ENCODE measurements at places on chromosomes 6 and 20.
A peak's percentile ranks its signal among the peaks of the same experiment; 100 is the strongest.

DNA sequence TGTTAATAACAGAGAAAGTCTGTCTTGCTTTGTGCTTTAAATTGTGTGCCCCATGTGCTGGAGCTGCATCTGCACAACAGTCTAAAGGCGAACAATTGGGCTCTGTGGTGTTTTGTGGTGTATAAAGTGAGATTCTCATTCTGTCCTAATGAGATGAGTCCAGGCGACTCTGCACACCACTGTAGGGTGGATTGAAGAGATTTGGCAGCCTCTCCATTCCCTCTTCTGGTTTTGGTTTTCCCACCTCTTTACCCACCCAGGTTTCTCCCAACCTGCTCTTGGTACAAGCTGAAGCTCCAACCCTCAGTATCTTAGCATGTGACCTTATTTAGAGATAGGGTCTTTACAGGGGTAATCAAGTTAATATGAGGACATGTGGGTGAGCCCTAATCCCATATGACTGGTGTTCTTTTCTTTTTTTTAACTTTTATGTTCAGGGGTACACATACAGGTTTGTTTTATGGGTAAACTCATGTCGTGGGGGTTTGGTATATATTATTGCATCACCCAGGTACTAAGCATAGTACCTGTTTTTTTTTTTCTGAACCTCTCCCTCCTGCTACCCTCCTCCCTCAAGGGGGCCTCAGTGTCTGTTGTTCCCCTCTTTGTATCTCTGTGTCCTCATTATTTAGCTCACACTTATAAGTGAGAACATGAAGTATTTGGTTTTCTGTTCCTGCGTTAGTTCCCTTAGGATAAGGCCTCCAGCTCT, 217.6 kb upstream of the DTNBP1 start:
- no peaks in the 10 kb centered on the region for H3K4me1 ChIP-seq
- no peak overlapping the region for H3K27ac ChIP-seq

- peaks cover 12% of the 10 kb centered on the region for H3K36me3 ChIP-seq
- H3K4me3 ChIP-seq, result no peak overlapping the region
- H3K27ac ChIP-seq, result no peak overlapping the region
- peaks cover 29% of the 10 kb centered on the region for H3K4me1 ChIP-seq
- no peak for DNase-seq
These were observed 146.1 kb upstream of the AKAP12 start for GRCh38 chr6:151093706-151094105.

- no peak for DNase-seq
- no peak overlapping the region for H3K4me3 ChIP-seq
- peaks cover 33% of the 10 kb centered on the region for H3K4me1 ChIP-seq
- no peak overlapping the region for H3K27ac ChIP-seq
- H3K27me3 ChIP-seq, result no peaks in the 10 kb centered on the region
These were observed 52.2 kb downstream of the LYRM4 start for GRCh38 chr6:5208471-5208971.

DNA sequence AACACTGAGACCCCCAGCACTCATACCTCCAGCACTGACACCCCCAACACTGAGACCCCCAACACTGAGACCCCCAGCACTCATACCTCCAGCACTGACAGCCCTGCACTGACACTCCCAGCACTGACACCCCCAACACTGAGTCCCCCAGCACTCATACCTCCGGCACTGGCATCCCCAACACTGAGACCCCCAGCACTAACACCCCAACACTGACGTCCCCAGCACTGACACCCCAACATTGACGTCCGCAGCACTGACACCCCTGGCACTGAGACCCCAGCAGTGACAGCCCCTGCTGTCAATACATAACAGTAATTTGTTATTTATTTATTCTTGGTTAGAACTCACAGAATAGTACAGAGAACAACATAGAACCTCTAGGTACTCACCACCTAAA, 58.0 kb downstream of the ERMARD start:
- H3K4me3 ChIP-seq, result no peak overlapping the region
- no peak overlapping the region for H3K27ac ChIP-seq
- H3K36me3 ChIP-seq, result no peaks in the 10 kb centered on the region
- no peak for DNase-seq

GRCh38 chr6:22682979-22683378, 113.6 kb downstream of the HDGFL1 start:
- DNase-seq, result no peak
- no peaks in the 10 kb centered on the region for H3K36me3 ChIP-seq
- no peak overlapping the region for H3K27ac ChIP-seq
- no peaks in the 10 kb centered on the region for H3K27me3 ChIP-seq

DNA sequence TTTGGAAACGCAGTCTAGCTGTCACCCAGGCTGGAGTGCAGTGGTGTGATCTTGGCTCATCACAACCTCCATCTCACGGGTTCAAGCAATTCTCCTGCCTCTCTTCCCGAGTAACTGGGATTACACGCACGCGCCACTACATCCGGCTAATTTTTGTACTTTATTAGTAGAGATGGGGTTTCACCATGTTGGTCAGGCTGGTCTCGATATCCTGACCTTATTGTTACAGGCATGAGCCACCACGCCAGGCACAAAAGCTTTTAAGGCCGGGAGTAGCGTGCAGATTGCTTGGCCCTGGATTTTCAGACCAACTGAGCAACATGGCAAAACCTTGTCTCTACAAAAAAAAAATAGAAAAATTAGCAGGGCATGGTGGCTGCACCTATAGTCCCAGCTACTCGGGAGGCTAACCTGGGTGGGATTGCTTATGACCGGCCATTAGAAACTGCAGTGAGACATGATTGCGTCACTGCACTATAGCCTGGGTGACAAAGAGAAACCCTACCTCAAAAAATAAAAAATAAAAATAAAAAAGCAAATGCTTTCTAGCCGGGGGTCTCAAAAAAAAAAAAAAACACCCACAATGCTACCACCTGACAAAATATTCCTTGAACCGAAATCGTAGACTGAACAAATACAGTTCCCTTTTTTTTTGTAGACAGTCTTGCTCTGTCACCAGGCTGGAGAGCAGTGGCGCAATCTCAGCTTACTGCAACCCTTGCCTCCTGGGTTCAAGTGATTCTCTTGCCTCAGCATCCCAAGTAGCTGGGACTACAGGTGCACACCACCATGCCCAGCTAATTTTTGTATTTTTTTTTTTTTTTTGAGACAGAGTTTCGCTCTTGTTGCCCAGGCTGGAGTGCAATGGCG, 15.0 kb downstream of the RBM39 start:
- no peak overlapping the region for H3K27ac ChIP-seq
- peaks cover 92% of the 10 kb centered on the region for H3K36me3 ChIP-seq
- no peaks in the 10 kb centered on the region for H3K27me3 ChIP-seq
- H3K4me1 ChIP-seq, result peaks cover 15% of the 10 kb centered on the region

DNA sequence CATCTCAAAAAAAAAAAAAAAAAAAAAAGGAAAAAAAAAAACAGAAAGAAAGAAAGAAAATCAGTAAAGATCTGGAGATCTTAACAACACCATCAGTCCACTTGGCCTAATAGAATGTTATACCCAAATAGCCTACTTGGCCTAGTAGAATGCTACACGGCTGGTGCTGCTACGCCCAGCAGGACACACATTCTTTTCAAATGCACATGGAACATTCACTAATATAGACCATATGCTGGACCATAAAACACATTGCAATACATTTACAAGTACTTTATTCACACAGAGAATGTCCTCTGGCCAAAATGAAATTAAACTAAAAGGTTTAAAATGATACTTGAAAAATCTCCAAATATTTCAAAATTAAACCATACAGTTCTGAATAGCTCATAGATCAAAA, 80.0 kb upstream of the TNFAIP3 start:
- DNase-seq, result no peak
- no peaks in the 10 kb centered on the region for H3K36me3 ChIP-seq
- H3K4me1 ChIP-seq, result peaks cover 53% of the 10 kb centered on the region
- no peak overlapping the region for H3K27ac ChIP-seq
- no peak overlapping the region for H3K4me3 ChIP-seq
- H3K27me3 ChIP-seq, result no peaks in the 10 kb centered on the region

- H3K4me1 ChIP-seq, result peaks cover 16% of the 10 kb centered on the region
- peaks cover 2% of the 10 kb centered on the region for H3K36me3 ChIP-seq
These were observed 39.9 kb upstream of the TBC1D7 start for GRCh38 chr6:13368079-13368730.

DNA sequence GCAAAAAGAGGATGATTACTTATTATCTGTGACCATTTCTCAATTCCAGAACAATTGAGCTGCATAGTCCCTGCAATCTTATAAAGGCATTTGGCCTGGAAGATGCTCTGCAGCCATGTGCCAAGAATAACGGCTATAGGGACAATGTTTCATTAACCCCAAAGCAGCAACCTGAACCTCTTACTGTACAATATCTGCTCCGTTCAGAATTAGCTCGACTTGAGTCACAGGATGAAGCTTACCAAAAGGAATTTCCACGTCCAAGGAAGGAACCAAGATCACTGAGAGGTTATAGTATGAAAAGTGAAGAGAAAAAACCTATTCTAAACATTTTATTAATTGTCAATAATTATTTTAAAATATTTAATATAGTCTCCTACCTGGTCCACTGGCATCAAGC, 167.3 kb upstream of the GMDS start:
- H3K4me1 ChIP-seq, result no peaks in the 10 kb centered on the region
- H3K27me3 ChIP-seq, result no peaks in the 10 kb centered on the region
- no peak overlapping the region for H3K27ac ChIP-seq
- DNase-seq, result no peak
- no peaks in the 10 kb centered on the region for H3K36me3 ChIP-seq

DNA sequence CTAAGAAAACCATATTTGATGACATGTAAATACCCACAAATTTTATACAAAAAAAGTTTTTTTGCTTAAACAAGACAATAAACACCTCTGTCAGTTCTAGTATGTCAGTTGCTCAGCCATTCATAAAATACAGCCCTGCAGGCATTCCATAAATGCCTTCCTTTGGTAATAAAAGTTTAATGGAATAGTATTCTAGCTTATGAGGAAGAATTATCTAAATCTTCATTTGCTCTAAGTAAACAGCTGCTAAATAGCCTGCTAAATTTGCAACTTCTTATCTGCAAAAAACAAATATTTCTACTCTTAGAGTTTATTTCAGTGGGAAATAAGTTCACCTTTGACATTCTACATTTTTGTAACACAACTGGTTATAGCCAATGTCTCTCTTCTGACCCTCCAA, 108.8 kb downstream of the SMLR1 start:
- H3K27me3 ChIP-seq, result no peaks in the 10 kb centered on the region
- no peaks in the 10 kb centered on the region for H3K36me3 ChIP-seq
- peak overlapping the region; percentile 75 for H3K27ac ChIP-seq
- DNase-seq, result no peak
- no peak overlapping the region for H3K4me3 ChIP-seq

DNA sequence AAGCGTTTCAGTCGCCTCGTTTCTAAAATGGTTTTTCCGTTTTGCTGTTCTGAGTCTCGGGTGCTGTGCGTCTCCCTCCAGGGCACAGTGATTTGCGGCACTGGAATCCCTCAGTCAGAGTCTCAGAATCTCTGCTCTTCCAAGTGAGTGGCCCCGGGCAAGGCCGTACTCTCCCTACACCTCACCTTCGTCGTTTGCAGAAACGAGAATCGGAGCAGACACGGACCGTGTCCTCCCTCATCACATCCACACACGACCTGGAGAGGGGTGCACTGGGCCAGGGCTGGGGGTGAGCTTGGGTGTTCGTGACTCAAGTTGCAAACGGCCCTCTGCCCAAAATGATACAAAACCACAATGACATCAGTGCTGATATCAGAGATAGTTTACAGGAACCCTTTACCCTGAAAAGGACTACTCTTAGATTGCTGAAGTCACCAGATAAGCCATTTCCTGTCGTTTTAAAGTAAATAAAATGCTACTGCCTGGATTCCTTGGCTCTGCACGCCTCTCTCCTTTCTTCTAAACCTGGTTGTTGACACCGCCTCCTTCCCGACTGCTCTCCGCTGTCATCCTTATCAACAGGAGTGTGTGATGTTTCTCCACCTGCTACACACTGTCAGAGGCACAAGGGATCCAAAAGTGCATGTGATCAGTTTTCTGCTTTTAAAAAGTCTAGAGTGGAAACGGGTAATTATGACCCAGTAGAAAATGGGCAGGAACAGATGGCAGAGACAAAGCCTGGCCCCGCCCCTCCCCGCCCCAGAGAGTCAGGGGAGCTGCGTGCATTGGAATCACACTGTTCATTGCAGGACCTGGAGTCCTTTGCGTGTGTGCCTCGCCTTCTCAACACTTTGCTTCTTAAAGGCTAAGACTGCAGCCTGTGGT, 38.4 kb downstream of the KIF25 start:
- peak overlapping the region; percentile 44 for H3K4me3 ChIP-seq
- DNase-seq, result no peak
- H3K27me3 ChIP-seq, result peaks cover 55% of the 10 kb centered on the region
- no peak overlapping the region for H3K27ac ChIP-seq
- H3K4me1 ChIP-seq, result peaks cover 24% of the 10 kb centered on the region

- no peaks in the 10 kb centered on the region for H3K27me3 ChIP-seq
- H3K4me1 ChIP-seq, result peaks cover 58% of the 10 kb centered on the region
These were observed 80.8 kb downstream of the MKKS start for GRCh38 chr20:10352934-10353824.

DNA sequence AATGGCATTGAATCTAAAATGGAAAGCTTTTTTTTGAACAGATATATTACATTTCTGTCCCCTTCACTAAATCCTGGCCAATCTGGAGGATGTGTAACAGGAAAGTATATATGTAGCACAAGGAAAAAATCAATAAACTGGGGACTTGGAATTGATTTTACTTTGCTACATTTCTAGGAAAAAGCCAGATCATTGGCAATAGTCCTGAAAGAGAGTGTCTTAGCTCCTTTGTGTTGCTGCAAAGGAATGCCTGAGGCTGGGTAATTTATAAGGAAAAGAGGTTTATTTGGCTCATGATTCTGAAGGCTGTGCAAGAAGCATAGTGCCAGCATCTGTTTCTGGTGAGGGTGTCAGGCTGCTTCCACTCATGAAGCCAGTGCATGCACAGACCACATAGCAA, 574.9 kb downstream of the HTR1B start:
- H3K27ac ChIP-seq, result no peak overlapping the region
- H3K4me3 ChIP-seq, result no peak overlapping the region
- no peak for DNase-seq
- no peaks in the 10 kb centered on the region for H3K36me3 ChIP-seq

DNA sequence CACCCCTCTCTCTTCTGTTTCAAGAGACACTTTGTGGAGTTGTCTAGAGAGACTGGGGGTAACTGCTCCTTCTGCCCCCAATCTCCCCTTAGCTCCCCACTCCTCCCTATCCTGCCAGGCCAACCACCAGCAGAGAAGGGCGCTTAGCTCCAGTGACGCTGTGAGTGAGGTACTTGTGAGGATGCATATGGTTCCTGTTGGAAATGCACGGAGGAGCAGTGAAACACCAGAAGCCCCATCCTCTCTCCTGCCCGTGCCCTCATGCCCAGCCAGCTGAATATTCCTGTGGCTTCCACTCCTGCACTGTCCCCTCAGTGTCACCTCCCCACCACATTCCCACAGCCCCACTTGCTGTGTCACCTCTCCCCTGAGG, 11.9 kb downstream of the NT5E start:
- no peak overlapping the region for H3K27ac ChIP-seq
- peaks cover 3% of the 10 kb centered on the region for H3K36me3 ChIP-seq
- DNase-seq, result no peak
- no peak overlapping the region for H3K4me3 ChIP-seq
- no peaks in the 10 kb centered on the region for H3K27me3 ChIP-seq

GRCh38 chr20:58747211-58747610, 54.6 kb downstream of the NPEPL1 start:
- no peak overlapping the region for H3K27ac ChIP-seq
- no peaks in the 10 kb centered on the region for H3K36me3 ChIP-seq
- no peak for DNase-seq
- H3K4me3 ChIP-seq, result no peak overlapping the region
- H3K4me1 ChIP-seq, result no peaks in the 10 kb centered on the region
